IPS DF 19.7 (cell line): ENCODE measurements at places on chromosomes 3 and 15.

DNA sequence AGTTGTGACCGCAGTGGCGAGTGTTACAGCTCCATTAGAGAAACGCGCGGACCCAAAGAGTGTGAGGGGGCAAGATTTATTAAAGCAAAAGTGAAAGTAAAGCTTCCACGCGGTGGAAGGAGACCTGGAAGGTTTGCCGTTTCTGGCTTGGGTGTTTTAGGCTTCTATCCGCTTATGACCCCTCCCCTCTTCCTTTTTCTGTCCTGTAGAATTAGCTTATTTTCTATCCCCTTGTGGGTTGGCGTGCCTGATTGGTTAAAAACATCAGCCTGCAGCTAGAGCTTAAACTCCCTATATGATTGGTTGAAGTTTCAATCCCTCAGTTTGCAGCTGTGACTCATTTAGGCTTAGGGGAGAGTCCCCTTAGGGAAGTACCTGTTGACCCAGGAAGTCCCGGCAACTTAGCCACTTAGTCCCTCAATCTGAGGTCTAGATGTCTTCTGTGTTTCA lies 39.6 kb downstream of the C3orf38 start:
- no peak for DNase-seq

GRCh38 chr3:69695443-69695842 lies 43.8 kb upstream of the MITF start:
- DNase-seq, result no peak

- DNase-seq, result no peak
These were observed 1.9 kb downstream of the CHST2 start for GRCh38 chr3:143121241-143122088.

GRCh38 chr3:132399054-132399929 lies 18.0 kb upstream of the DNAJC13 start:
- DNase-seq, result no peak

GRCh38 chr15:100256101-100256969 lies 85.4 kb downstream of the ADAMTS17 start:
- DNase-seq, result no peak

GRCh38 chr3:143821862-143822261 lies 26.4 kb downstream of the SLC9A9 start:
- no peak for DNase-seq

- no peak for DNase-seq
These were observed 124.0 kb upstream of the GOLGA6L4 start for GRCh38 chr15:84111575-84111974.

GRCh38 chr15:89301304-89302089 lies 33.1 kb downstream of the POLG start:
- no peak for DNase-seq

GRCh38 chr3:162938083-162938482 lies 1441.5 kb downstream of the OTOL1 start:
- no peak for DNase-seq

DNA sequence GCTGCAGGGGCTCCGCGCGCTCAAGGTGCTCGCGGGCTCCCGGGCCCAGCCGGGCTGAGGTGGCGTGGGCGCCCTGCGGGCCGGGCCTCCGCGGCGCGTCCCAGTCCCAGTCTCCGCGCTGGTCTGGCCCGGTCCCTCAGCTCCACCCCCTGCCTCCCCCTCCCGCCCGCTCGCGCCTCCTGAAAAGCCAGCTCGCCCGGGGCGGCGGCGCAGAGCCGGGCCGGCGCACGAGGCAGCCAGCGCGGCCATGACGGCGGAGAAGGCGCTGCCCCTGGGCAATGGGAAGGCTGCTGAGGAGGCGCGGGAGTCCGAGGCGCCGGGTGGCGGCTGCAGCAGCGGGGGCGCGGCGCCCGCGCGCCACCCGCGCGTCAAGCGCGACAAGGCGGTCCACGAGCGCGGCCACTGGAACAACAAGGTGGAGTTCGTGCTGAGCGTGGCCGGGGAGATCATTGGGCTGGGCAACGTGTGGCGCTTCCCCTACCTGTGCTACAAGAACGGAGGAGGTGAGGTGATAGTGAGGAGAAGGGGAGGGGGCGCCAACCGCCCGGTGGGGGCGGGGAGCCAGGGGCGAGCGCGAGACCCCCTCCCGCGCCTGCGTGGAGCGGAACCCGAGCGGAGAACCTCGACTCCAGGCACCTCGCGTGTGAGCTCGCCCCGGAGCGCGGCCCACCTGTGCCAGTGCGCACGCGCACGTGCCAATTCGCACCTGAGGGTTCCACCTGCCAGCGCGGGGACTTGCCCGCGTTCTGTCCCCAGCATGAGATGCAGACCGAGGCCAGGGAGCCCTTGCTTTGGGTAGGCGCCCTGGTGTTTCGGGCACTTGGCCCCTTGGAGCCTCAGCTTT lies at the start of gene SLC6A11:
Gene SLC6A11, plus strand, starts transcription at position 210 of the 844 bp plus-strand sequence. Its CDS starts 38 bp downstream, at position 248.
- DNase-seq, result no peak

- DNase-seq, result no peak
These were observed 409.7 kb downstream of the MAGI1 start for GRCh38 chr3:65628978-65629377.

DNA sequence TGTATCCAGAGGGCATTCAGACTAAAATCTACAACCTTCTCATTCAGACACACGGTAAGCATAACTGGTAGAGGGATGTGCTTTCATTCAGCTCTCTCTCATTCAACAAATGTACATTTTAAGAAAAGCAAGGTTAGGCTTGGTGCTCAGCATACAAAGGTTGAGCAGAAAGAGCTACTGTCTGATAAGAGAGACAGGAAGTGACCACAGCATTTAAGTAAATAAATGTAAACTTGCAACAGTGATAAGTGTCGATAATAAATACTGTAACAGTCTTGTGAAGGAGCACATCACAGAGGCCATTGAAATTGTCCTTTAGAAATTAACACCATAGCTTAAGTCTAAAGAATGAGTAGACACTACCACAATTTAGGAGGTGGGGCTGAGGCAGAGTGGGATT lies 3.4 kb downstream of the CD96 start:
- DNase-seq, result no peak

DNA sequence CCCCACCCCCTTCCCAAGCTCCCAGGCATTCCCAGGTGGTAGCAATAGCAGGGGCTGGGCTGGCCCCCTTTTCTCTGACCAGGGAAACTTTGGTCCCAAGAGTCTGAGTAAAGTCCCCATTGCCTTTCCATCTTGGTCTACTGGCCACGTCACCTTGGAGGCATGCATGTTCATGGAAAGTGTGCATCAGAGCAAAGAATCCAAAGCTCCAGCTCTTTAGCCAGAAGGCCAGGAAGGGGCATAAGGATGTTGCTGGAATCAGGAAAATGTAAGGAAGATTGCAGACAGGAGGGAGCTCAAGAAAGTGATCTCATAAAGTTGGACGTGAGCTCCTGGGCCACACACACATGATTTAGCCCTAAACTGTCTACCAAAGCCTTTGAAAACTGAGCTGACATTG lies 63.6 kb downstream of the KBTBD12 start:
- no peak for DNase-seq

DNA sequence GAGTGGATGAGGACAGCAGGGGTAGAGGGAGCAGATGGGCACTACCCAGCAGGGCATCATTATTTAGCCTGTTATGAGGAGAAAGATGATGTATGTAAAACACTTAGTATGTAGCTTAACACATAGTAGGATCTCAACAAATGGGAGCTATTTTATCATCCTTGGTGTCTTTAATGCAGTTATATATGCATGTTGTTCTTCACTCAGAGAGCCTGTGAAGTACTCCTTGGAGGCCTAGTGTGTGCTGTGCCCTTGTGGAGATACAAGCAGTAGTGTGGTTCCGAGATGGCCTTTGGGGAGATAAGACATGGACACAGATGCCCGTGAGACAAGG lies 124.2 kb downstream of the LIPC start:
- DNase-seq, result no peak

DNA sequence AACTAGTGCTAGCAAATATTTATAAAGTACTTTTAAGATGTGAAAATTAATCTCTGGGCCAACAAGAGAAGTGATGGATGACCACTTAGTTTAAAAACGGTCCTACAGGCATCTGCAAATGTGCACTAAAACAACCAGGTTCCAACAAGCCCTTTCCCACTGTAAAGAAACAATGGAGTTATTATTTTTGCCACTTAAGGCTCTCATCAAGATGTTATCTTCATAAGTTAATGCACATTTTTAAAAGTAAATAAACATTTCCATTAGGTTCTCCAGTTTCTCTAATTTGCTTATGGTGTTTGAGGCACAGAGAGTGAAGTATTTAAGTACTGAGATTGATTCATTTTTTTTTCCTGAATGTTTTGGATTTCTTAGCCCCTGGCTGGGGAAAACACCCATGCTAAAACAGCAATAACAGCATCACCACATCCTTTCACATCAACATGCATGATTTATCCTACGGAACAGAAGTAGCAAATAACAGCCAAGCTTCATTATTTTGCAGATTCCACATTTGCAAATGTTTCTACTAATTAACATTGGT lies 20.8 kb downstream of the ABI3BP start:
- no peak for DNase-seq

DNA sequence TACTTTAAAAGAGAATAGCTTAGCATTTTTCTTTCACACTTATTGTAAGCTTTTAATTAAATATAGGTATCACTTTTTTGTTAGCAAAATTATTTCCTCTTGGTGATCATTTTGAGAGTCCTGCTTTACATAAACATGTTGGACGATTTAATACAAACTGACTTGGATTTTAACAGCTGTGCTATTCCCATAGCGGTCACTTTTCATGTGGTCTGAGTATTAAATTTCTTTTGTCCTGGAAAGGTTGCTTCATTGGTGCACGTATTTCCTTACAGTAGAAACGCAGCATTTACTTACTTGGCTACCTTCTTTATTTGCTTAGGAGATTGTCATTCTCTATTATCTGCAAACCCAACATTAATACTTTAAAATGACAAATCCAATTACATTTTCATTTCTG lies 109.4 kb downstream of the ATG7 start:
- DNase-seq, result no peak

DNA sequence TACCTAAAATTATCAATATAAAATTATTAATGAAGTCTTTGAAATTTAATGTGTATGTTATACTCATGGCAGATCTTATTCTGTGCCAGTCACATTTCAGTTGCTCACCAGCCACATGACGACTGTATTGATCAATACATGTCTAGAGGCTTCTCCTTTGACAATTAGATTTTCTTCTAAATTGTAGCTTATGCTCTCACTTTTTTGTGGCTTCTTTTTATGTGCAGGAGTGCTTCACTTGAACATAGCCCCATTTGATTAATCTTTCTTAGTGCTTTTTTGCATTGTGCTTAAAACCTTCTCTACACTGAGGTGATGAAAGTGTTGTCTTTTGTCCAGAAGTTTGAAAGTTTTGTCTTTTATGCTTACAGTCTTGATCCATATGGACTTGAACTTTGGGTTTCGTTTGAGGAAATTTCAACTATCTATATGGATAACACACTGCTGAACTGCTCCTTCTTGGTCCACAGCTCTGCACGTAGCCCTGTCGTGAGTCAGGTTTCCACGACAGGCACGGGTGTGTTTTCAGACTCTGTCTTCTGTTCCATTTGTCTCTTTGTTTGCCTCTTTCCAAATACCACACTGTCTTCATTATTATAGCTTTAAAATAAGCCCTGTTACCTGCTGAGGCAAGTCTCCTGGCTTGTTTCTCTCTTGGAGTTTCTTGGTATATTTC lies 393.9 kb upstream of the CFAP20DC start:
- DNase-seq, result no peak

- no peak for DNase-seq
These were observed 260.4 kb downstream of the WNT5A start for GRCh38 chr3:55226696-55227095.

DNA sequence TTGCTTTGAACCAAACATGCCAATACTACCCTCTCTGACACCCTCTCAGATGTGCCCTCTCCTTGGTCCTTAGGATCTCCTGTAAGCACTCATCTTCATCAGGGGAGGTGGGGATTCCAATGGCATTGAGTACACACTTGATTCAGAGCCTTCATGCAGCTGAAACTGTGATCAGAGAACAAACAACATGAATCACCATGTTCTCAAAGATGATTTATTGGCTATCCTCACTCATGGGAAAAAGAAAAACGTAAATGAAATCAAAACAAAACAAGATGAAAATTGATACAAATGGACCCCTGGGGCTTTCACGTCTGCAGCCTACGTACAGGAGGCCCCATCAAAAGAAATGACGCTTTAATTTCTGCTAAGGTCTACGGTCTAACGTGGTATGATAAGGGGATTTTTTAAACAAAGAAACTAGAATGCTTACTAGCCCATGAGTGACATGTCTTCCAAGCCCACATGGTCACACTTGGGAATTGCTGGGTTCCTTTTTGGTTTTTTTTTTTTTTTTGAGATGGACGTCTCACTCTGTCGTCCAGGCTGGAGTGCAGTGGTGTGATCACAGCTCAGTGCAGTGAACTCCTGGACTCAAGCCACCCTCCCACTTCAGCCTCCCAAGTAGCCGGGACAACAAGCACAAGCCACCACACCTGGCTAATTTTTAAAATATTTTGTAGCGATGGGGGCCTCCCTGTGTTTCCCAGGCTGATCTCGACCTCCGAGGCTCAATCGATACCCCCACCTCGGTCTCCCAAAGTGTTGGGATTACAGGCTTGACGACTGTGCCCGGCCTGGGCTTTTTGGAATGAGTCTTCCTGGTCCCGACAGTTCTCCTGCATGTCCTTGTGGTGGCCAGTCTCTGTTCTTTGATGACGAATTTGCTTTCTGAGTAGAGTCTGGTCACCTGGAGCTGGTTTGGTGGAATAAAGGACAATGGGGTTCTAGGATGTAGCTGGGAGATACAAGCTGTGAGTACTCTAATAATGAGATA lies 202.6 kb downstream of the XXYLT1 start:
- DNase-seq, result no peak

DNA sequence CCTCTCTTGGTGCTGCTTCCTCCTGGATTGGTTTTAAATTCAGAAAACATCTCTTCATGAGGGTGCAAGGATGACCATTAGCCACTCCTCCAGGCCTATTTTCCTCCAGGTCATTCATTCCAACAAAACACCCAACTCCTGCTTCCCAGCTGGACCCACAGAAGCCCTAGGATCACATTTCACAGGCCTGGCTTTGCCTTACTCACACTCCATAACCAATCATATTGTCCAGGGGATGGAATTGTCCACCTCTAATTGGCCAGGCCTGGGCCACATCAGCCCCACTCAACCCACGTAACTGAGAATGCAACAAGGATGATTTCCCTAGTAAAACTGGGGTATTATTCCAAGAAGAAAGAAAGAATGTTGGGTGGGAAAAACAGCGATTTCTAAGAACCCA lies 616.7 kb upstream of the SUCLG2 start:
- DNase-seq, result peak; percentile 3

GRCh38 chr3:37190667-37191066 lies 16.3 kb upstream of the LRRFIP2 start:
- no peak for DNase-seq

DNA sequence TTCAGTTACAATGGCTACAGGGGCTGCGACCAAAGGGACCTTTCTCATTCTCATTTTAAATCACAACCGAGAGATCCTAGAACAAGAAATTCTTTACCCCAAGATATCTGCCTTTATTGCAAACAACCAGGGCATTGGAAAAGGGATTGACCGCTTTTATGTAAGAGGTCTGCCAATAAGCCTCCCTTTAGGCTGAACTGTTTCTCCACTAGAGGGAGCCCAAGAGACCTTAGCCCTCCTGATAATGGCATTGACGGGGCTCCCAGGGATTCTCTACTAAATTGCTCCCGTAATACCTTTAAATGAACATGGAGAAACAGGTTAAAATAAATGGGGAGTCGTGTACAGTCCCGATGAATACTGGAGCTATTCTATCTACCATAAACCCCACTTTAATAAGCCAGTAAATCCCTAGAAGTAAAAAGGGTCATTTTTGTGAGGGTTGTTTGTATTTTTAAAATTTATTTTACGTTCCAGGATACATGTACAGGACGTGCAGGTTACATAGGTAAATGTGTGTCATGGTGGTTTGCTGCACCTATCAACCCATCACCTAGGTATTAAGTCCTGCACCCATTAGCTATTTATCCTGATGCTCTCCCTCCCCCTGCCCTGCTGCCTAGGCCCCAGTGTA lies 7.5 kb upstream of the IGSF10 start:
- no peak for DNase-seq

GRCh38 chr3:10753964-10754363 lies 62.1 kb upstream of the SLC6A11 start:
- DNase-seq, result no peak
